ENCODE measurements at places on chromosomes 2 and 18.

DNA sequence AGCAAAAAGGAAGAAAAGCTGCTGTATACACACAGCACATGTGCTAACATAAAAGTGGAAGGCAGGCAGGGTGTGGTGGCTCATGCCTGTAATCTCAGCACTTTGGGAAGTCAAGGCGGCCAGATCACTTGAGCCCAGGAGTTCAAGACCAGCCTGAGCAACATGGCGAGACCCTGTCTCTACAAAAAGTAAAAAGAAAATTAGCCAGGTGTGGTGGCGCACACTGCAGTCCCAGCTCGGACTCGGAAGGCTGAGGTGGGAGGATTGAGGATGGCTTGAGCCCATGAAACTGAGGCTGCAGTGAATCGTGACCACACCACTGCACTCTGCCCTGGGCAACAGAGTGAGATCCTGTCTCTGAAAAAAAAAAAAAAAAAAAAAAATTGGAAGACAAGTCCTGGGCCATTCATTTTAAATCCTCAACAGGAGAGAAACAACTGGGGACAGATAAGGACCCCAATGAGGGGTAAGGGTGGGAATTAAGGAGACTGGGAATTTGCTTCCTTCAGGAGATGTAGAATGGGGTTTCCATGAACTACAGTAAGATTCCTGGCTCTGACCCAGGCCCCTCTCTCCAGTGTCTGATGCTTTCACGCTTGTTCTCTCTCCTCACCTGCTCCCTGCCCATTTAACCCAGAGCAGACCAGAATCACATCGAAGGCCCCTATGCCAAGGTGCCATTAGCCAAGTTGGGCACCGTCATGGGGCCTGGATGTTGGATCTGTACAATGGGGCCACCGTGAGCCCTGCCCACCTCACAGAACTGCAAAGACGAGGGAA is 29.6 kb downstream of the TNS1 start:
- DNase-seq: no peak

DNA sequence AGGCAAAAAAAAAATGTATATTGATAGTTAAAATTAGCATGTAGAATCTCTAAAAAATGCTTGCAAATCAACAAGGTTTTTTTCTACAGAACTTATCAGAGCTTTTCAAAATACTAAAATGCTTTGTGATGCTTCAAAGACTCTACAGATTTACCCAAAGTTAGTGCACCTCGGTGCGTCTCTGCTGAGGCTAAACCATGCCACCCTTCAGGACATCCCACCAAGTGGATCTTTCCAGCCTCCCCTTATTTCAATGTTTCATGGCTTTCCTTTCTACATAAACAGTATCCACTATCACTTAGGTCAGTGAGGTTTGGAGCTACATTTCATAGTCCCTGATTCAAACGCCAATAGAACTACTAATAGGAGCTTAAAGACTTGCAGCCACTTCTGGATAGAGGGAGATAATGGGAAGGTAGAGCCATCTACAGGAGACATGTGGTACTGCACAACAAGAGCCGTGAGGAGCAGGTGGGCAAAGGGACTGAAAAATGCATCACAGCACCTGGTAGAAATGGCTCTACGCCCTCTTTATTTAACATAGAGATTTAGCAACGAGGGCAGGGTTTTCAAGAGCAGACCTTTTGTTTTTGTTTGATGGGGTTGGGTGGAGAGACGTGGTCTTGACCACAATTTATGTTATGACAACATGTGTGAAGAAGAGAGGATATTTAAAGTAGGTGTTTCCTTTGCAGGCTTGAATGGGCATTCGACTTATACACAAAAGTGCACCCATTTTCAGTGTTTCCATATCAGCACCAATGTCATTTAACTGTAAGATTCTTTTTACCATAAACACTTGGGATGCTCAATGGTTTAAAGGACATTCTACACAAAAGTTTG is 56.1 kb upstream of the SLC35G4 start:
- DNase-seq: no peak

DNA sequence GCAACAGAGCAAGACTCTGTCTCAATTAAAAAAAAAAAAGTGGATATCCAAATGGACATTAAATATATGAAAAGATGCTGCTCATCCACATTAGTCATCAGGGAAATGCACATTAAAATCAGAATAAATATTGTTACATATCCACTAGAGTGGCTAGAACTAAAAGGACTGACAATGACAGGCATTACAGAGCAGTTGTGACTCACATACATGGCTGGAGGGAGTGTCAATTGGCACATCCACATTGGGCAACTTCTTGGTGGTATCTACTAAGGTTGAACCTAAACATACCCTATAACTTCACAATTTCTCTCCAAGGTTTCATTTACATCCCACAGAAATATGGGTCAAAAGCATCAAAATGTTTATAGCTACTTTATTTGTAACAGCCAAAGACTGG is 14.0 kb upstream of the DNER start:
- no peak for DNase-seq

- no peak for DNase-seq
Observed at GRCh38 chr18:63850020-63850419, 37.5 kb upstream of the SERPINB2 start.

DNA sequence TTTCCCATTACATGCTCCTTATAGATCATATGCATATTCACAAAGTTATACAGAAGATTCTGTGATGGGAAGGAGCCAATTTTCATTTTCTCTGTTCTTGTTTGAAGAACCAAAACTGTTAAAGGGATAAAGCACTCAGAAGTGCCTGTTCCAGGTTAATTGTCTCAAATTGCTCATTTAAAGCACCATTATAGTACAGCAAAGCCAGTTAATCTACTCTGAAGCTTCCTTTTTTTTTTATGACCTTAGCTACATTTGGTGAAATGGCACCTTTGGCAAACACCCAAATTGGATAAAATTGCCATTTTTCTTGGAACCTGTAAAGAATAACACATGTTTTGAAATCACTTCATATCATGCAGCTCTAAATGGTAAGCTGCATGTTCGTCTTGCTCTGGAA is 1092.3 kb downstream of the BCL11A start:
- no peak for DNase-seq

DNA sequence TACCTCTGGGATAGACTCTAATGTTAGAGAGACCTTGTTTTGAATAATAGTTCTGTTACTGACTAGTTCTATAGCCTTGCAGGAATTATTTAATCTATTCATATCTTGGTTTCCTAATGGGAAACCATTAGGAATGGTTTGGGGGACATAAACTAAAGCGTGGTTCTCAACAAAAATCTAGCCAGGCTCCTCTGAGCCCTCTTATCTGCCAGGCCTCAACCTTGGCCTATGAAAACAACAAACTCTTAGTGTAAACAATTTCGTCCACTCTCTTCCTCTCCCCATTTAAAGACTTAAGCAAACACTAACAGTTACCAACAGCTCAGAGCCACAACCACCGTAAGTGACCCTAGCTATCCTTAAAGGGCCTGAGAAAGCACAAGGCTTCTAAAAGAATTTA is 10.6 kb upstream of the NBAS start:
- DNase-seq: no peak

- DNase-seq: no peak
Observed at GRCh38 chr18:77058290-77058835, 74.2 kb downstream of the MBP start.

- DNase-seq: no peak
Observed at GRCh38 chr2:24618680-24619079, 127.6 kb downstream of the NCOA1 start.

DNA sequence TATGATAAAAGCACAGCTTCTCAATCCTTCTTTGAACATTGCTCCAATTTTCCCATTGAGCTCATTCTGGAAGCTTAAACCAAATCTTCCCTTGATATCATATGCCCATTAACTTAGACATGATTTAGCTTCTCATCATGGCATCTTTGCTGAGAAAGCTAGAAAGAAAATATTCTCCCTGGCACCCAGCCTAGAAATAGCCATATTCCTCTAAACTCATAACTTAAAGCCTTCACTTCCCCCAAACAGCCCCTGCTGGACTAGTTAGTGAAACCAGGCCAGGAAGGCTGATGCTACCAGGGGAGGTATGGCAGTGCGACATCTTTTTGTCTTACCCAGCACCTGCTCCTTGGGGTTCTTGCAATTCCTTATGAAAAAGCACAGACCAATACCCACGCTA is 4.3 kb downstream of the AAK1 start:
- no peak for DNase-seq

DNA sequence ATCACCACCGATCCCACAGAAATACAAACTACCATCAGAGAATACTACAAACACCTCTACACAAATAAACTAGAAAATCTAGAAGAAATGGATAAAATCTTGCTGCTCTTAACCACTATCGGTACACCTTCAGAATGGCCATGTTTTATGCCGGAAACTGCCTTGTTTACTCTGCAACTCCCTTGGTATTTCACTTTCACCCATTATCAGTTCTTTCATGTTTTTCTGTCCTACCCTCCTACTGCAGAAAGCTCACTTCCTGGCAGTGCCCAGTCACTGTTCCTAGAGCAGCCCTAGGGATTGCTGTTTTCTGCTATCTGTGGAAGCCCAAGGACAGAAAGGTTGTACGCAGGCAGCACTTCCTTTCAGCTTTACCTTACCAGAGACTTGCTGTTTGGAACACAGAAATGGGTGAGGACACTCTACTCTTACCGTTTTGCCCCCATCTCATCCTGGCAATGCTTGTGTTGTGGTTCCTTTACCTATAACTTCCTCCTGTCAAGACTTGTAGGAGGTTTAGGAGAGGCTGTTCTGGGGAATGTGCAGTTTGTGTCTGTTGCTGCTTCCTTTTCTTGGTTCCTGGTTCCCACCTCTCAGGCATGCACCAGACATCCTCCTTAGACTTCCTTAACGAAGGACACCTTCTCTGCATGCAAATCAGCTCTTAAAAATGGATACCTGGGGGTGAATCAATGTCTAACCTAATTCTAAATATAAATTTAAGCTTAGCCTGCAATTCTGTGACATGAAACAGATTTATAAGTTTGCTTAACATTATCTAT is 394.4 kb downstream of the SPAG16 start:
- DNase-seq: no peak

DNA sequence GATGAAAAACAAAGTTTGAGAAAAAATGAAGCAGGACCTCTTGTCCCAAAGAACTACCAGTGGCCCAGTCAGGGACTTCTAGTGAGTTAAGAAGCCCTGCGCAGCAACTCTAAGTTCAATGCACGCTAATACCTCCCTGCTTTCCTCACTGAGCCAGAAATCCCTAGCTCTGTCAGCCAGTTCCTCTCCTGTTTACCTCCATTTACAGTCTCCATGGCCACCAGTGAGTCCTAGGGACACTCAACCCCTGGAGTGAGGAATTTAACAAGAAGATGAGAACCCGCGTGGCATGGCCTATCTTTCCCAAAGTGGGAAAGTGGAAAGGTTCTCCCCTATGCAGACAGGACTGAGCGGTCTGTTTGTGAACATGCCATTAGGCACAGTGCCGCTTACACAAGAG is 31.0 kb downstream of the MRPL33 start:
- DNase-seq: no peak

DNA sequence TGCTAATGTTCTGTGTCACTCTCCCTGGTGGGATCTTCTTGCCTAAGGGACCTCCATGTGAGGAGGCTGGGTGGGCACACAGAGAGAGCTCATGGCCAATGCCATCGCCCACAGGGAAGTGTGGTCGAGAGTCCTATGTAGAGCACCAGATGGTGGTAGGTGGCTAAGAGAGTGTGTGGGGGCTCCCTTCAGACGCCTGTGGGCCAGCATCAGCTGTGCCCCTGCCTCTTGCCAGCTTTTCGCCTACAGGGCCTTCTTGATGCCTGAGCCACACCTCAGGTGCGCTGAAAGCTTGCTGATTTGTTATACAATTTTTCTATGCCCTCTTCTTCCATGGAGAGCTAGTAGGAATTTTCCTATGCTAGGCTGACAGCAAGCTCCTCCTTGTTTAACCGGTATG is 38.3 kb downstream of the LRRTM1 start:
- no peak for DNase-seq

DNA sequence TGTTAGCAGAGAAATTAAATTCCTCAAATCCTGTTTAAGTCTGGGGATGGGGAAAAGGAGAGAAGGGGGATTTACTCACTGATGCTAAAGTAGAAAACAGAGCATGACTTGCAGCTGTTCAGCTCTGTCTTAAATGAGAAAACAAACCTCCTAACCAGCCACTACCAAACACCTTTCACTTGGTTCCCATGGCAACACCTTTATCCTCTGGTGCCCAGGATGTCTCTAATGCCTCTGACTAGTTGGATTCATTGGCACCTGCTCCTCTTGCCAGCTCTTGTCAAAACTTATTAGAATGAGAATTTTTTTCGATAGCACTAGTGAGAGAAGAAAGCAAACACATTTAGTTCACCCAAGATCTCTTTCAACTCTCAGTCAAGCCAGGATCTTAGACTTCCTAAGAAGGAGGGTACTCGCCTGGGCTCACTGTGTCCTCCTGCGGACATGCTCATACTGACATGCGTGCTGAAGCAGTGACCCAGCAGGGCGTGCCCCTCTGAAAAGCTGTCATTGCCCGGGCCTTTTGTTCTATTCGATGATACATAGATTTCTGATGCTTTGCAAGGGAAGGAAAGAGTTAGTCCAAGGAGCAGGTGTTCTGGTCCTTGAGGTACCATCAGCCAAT is 656.0 kb upstream of the CELF4 start:
- DNase-seq: no peak

- no peak for DNase-seq
Observed at GRCh38 chr2:39584283-39584965, 81.3 kb upstream of the TMEM178A start.

- no peak for DNase-seq
Observed at GRCh38 chr2:879540-879939, 71.1 kb upstream of the SNTG2 start.

DNA sequence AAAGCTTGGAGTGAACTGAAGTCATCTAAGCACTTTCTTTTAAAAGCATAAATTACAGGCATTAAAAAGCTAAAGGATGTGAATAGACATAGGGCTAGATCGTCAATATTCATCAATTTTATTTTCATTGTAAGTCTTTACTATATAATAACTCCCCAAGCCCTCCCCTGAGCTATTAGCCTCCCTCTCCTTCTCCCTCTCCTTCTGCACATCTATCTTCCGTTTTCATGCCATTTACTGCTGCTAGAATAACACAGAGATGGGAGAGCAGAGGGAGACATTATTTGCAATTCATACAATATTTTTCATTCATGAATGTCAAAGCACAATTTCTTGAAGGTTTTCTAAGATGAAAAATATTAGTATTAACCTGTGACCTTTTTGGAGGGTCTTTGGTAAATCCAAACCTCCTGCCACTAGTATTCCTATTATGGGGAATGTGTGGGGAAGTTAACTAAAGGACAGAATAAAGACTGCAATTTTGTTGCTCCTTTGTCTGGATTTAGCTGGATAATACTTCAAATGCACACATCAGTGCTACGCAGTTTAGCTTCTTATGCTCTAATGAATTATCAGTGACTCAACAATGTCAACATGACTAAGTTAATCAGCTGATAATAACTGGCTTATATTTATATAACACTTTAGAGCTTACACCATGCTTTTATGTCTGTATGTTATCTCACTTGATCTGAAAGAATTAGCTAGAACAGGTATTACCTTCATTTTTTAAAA is 28.2 kb upstream of the MFF start:
- DNase-seq: no peak

Measured in esophagus squamous epithelium (tissue), 5 donors.